Stimulated activated CD4-positive, alpha-beta T cell treated with anti-CD3 and anti-CD28 coated beads, TNF-alpha, amount 100 ng/mL, for 4 hours (primary cell): ENCODE measurements at places on chromosomes 12 and 14.

- peak; percentile 23 for DNase-seq
These were observed 32.6 kb upstream of the CD9 start for GRCh38 chr12:6167327-6168280.

- DNase-seq, result no peak
These were observed 162.2 kb upstream of the EGLN3 start for GRCh38 chr14:34113005-34113511.

GRCh38 chr12:114320101-114320500 lies 85.8 kb downstream of the TBX5 start:
- DNase-seq, result no peak

DNA sequence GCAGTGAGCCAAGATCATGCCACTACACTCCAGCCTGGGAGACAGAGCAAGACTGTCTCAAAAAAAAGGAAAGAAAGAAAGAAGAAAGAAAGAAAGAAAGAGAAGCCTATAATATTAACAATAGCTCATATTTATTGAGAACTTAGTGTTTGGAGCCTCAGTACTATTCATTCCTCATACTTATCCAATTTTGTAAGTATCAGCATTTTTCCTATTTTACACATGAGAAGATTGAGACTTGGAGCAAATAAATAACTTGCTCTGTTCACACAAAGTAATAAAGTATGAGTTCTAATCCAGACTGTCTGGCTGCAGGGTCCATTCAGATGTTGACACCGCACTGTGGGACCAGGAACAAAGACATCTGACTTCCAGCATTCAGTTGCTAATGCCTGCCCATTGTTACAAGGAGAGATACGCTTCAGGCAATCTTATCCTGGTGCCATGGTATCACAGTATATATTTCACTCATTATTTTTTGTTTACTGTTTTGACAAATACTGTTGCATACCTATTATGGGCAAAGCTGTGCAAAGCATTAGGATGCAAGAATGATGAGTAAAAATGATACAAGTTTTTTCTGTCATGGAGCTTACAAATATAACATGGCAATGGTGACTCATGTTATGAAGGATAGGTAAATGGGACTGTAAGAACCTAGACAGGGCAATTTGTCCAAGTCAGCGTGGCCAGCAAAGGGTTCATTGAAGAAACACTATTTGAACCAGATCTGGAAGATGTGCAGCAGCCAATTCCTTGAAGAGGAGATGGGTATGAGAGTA lies 21.4 kb upstream of the TMTC2 start:
- no peak for DNase-seq

DNA sequence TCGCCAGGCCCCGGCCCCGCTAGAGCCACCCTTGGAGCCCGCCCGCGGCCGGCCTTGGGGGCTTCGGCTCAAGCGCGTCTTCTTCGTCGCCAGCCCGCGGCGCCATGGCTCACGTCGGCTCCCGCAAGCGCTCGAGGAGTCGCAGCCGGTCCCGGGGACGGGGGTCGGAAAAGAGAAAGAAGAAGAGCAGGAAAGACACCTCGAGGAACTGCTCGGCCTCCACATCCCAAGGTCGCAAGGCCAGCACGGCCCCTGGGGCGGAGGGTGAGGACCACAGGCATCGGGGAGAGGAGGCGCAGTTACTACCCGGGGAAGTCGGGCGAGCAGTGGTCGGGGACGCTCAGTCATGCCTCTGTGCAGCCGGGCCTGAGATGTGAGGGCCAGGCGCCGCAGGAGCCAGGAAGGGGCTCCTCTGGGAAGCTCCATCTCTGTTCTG lies 573 bp downstream of the ARL6IP4 start:
- no peak for DNase-seq

DNA sequence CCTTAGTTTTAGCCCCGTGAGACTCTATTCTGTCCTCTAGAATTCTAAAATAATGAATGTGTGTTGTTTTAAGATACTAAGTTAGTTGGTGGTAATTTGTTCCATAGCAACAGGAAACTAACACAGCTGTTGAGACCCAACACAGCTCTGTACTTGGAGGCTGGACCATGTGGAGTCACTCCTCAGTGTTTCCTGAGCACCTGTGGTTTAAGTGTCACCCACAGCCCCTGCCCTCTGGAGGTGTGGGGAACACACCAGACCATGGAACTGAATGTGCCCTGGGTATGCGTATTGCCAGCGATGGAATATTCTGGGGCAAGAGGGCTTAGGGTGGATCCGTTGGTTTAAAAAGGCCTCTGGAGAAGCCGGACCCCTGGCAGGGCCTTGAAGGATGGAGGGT lies 16.6 kb upstream of the GPR68 start:
- no peak for DNase-seq

DNA sequence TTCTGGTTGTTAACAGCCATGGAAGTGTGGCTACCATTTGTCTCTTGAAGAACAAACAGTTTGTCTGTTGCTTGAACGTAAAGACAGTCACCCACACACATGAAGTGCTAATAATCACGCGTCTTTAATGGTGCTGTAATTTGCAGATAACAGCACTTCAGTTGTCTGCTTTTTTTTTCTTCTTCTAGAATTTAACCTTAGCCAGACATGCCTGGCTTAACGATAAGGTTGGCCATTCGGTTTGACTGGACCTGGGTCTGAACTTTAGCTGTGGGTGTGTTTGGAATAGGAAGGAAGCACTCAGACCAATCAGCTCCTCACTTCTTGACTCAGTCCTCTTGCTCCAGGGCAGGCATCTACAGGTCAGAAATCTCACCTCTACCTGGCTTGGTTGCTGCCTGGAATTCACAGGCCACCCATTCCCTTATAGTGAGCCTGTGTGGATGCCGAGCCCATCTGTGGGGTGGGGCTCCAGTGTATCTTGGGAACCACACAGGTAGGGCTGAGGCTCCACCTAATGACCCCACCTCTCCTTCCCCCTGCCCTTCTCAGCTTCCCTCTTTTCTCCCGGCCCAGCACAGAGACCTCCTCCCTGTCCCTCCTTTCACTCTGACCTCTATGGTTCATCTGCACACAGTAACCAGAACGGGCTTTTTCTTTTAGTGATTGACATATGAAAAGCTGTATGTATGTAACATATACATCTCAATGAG lies 246.4 kb upstream of the PWP1 start:
- no peak for DNase-seq

GRCh38 chr14:103110681-103111231 lies 12.5 kb upstream of the TNFAIP2 start:
- no peak for DNase-seq

- no peak for DNase-seq
These were observed 336.4 kb upstream of the E2F7 start for GRCh38 chr12:77401770-77402081.

- no peak for DNase-seq
These were observed 144.5 kb upstream of the KRAS start for GRCh38 chr12:25395227-25395626.

DNA sequence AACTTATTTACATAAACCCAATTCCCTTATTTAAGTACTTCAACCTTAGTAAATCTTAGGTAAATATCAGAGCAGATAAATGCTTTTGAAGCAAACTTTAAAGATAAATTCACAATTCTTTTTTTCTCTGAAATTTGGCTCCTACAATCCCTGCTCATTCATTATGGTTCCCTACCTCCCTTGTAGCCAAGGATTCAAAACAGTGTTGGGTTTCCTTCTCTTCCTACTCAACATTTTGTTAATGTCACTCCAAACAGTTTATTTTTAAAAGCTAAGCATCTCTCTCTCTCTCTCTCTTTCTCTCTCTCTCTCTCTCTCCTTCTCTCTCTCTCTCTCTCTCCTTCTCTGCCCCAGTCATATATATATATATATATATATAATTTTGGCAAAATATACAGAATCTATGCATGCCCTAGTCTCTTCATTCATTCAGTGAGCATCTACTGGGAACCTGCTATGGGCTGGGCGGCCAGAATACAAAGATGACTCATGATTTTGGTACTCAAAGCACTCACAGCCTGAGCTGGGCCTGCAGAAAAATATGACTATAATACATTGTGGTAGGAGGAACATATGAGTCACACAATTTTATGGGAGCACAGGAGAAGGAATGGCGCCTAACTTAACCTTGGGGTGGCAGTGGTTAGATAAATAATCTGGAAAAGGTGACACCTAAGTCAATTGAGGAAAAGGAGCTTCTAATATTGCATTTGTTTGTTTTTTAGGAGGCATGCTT lies 123.7 kb upstream of the DHRS4 start:
- no peak for DNase-seq

GRCh38 chr14:65103150-65103760 lies 938 bp upstream of the MAX start:
- no peak for DNase-seq

DNA sequence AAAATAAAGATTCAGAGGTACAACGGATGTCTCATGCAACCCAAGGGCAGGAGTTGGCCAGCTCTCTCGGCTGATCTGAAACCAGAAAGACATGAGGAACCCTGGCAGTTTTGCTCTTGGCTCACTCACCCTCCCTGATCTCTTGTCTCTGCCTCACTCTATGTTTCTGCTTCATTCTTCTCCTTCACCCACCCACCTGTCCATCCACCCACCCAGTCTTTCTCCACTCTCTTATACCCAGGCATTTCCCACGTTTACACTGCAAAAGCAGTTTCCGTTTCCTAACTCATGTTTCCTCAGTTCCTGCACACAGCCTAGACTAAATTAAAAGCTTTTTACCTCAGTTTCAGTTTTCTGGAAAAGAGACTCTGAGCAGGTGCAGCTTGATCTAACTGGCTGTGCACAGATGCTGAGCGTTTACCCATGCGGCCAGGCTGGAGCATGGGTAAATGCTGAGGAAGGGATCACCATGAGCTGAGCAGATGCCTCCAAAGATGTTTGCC lies 157.6 kb downstream of the PRKCH start:
- no peak for DNase-seq

GRCh38 chr12:57605811-57606311 lies 1.2 kb downstream of the DTX3 start:
- no peak for DNase-seq

DNA sequence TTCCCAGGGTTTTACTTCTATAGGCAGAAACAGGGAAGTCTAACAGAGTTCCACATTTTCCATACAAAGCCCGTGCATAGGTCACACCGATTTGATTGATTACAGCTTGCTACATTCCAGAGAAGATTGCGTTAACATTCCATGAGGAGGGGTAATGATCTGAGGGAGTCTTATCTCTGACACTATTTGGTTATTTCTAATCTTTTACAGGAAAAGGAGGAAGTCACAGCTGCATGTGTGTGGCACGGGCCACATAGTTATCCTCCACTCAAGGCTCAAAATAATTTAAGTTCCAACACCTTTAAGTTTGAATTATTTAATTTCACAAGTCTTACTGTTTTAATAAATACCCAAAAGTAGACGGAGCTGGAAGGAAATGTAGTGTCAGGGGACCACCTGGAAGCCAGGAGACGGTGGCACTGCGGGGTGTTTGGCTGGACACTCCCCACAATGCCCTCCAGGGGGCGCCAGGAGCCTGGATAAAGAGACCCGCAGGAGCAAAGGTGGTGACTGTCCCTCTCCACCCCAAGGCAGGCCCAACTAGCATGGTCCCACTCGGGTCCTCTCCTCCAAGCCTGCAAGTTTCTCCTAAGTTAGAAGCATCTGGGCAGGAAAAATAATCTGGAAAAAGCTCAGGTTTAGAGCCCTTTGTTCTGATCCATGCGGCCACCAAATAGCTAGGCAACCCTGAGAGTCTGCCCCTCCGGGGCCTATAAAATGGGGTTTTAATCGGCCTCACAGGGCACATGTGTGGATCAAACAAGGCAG lies 20.2 kb downstream of the KRT8 start:
- peak; percentile 75 for DNase-seq

DNA sequence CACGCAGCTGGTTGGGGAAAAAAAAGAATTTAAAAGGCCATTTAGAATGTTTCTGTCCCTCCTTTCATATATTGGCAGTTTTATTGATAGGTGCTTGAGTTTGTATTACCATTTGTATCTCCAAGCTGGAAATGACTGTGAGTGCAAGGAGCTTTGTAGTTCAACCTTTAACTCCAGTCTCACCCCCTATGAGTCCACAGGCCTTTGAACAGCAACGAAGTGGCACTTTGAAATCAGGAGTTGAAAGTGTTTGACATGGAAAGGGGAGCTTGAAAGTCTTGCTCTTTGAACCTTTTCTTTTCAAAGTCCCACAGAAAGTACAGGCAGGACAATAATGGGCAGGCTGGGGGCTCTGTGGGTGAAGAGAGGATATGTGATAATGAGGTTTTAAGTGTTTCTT lies 480.3 kb downstream of the RERGL start:
- DNase-seq, result no peak

- DNase-seq, result no peak
These were observed 15.3 kb upstream of the EML1 start for GRCh38 chr14:99777951-99778350.

GRCh38 chr14:101365329-101366158 lies 195.8 kb upstream of the DIO3 start:
- DNase-seq, result no peak

- no peak for DNase-seq
These were observed 14.3 kb downstream of the TBX3 start for GRCh38 chr12:114669401-114670290.

GRCh38 chr14:27077214-27077613 lies 479.4 kb upstream of the NOVA1 start:
- no peak for DNase-seq

DNA sequence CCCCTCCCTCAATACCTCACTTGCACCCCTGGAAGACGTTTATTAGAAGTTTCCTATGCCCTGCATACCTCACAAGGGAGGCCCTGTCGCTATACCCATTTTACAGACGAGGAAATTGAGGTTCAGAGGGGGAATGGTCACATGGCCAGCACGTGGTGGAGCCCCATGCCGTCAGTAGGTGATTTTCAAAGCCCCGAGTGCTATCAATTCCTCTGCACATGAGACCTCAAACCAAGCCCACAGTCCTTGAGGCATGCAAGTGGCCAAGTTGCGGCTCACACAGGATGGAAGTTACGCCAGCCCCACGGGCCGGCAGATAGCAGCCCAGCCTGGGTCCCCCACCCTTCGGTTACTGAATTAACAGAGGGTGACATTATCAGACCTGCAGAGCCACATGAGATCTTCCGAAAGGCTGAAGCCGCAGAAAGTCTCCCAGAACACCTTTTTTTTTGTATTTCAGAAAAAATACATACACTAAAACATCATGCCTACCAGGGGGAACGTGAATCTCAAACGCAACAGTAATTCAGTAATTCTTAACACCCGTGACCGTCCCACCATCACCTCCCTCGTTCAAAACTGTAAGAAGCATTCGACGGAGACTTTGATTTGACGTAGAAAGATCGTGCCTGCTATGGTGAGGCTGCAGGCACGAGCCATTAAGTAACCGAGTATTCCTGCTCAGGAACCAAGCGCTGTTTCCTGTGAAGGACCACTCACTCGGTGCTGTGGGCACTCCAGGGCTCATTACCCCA lies 129.0 kb downstream of the RFLNA start:
- DNase-seq, result no peak

- no peak for DNase-seq
These were observed at the start of gene BCL2L2 for GRCh38 chr14:23306412-23307145. Gene BCL2L2, plus strand, starts transcription at chr14:23306833. Its CDS starts 935 bp downstream, at chr14:23307768.

GRCh38 chr12:109069307-109070271 lies 17.2 kb downstream of the USP30 start:
- DNase-seq, result no peak

- DNase-seq, result no peak
These were observed 562 bp downstream of the PAN2 start for GRCh38 chr12:56333197-56333678.

- no peak for DNase-seq
These were observed 86.0 kb upstream of the ATF1 start for GRCh38 chr12:50677858-50678257.
